NCI-H1417 (cell line): ENCODE measurements at places on chromosomes 1 and 21.

GRCh38 chr1:119327094-119327449 is 41.5 kb upstream of the HAO2 start:
- DNase-seq, result no peak

DNA sequence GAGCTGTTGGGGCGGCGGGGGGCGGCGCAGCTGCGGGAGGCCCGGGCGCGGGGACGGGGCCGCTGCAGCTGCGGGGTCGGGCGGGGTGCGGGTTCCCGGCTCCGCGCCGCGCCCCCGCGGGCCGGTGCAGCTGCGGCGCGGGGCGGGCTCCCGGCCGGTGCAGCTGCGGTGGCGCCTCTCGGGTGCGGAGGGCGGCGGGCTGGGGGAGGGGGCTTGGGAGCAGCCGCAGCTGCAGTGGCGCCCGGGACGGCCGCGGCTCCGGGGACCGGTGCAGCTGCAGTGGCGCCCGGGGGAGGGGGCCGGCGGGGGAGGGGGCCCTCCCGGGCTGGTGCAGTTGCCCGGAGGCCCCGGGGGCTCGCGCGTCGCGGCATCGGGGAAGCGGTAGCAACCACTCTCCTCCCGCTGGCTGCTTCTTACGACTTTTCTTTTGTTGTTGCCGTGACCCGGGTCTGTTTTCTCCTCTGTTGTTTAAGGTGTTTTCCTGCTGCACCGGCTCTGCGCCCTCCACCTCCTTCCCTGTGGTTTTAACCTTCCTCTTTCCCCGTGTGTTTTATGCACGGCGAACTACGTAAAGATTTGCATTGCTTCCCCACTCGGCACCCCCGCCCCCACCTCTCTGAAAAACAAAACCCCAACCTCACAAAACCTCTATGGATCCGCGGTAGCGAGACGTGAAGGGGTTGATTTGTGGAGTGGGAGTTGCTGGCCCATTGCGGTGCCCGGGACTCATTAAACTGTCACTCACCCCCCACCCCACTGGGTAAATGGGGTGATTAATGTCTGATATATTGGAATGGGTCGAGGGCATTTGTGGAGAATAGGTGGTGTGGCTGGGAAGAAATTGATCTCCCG is 1.7 kb upstream of the ZBTB18 start:
- peak; percentile 80 for DNase-seq

DNA sequence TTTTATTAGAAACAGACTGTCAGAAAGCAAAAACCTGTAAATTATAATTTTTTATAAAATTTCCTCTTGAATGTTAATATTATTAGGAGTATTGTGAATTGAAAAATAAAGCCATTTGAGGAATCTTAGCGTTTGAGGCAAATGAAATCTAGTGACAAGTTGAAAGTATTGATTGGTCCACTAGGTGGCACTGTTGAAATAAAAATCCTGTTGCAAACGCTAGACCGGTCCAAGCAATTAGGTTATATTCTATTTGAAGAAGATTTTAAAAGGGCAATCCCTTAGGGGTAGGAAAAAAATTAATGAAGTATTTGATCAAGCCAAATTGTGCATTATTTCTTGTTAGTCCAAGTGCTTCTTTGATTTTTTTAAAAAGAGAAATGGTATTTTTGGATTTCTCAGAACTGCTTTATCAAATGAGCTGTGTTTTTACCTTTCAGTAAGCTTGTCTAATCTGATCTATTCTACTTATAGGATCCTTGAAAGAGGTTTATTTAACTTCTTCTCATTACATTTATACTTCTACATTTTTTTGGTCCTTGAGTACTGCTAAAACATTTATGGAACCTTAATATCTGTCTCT is 57.7 kb downstream of the ATG4C start:
- peak; percentile 86 for DNase-seq

- DNase-seq, result peak; percentile 99
Measured at GRCh38 chr1:203795441-203796235, at the start of the genes ZBED6 and ZC3H11A. Gene ZBED6, plus strand, starts transcription at chr1:203795623. Its CDS starts 1,900 bp downstream, at chr1:203797523. Gene ZC3H11A, plus strand, starts transcription at chr1:203795623. Its CDS starts 21,448 bp downstream, at chr1:203817071.

DNA sequence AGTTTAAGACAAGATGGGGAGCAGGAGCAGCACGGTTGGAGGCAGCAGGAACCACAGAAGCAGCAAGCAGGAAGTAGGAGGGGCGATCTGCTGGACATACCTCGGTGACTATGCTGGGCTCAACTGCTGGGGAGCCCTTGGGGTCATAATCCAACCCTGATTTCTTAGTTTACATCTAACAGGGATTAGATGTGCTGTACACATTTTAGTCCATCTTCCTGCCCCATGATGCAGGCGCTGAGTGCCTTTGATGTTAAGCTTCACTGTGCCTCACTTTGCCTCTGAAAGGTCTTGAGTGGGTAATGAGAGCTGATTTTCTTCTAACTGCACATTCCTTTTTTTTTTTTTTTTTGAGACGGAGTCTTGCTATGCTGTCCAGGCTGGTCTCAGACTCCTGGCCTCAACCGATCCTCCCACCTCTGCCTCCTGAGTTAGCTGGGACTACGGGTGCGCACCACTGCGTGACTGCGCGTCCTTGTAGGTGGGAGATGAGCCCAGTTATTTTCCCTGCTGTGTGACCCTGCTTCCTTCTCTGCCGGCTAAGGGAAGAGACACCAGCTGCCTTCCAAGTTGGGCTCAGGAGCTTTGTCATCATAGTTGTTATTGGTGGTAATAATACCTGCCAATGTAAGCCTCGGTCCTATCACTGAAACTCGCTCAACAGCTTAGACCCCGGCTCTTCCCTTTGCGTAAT is 1.1 kb upstream of the RCAN3 start:
- no peak for DNase-seq

DNA sequence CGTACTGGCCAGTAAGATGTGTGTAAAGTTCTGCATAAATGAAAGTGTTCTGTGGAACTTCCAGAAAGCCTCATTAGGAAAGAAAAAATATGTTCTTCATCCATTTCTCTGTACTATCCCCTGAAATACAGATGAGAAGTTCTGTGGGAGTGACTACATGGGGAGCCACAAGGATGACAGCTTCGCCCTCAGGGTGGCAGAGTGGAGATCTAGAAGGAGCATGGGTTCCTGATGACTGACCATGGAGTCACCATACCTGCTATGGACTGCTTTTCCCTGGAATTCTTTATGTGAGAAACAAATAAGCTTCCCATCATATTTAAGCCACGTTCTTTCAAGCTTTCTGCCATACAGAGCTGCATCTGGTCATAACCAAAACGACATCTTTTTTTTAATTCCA is 113.9 kb upstream of the RGS1 start:
- DNase-seq, result no peak

DNA sequence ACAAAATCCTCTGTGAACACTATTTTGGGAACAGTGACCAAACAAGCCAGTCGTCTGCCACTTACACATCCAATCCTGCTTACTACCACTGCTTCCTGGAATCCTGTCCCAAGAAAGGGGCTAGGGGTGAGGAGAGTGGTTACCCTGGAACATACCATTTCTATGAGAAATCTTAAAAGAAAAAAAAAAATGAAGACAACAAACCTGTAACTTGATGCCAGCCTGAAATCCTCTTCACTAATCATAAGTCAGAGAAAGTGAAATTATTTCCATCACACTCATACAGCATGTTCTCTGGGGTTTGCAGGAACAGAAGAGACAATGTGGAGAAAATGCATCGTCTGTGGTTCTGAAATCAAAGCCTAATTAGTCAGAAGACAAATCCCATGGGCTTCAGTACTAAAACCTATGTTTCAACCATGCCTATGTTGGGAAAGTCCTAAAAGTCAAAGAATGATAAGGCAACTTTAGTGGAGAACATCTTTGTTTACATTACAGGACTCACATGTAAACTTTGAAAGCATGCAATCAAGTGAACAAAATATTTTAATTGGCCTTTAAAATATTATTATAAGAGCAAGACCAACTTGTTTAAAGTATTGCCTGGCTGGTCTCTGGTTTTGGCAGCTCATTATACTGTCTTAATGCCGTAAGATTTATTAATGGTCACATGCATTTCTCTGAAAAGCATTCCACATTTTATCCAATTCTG is 220.7 kb downstream of the LTN1 start:
- no peak for DNase-seq

GRCh38 chr1:182616130-182617013 is 12.2 kb upstream of the RGS16 start:
- DNase-seq, result peak; percentile 93

- no peak for DNase-seq
Measured at GRCh38 chr21:25029580-25029979, 577.7 kb downstream of the MRPL39 start.

DNA sequence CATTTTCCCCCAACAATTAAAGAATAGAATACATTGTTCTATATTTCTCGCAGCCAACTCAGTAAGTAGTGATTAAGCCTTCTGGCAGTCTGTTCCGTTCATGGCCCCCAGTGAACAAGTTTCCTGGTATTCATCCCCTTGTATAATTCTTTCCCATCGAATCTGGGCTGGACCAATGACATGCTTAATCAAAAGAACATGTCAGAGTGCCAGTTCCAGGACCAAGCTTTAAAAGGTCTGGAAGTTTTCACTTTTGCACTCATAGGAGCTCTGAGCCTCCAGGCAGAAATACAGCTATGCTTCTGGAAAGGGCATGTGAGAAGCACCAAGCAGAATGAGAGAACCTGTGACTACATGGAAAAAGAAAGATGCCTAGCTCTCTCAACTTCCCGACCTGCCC is 22.5 kb upstream of the DPYD start:
- DNase-seq, result no peak

DNA sequence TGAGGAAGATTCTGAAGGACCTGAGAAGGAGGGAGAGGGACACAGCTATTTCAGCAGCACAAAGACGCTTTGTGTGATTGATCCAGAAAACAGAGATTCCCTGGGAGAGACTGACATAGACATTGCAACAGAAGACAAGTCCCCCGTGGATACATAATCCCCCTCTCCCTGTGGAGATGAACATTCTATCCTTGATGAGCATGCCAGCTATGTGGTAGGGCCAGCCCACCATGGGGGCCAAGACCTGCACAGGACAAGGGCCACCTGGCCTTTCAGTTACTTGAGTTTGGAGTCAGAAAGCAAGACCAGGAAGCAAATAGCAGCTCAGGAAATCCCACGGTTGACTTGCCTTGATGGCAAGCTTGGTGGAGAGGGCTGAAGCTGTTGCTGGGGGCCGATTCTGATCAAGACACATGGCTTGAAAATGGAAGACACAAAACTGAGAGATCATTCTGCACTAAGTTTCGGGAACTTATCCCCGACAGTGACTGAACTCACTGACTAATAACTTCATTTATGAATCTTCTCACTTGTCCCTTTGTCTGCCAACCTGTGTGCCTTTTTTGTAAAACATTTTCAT is 161.3 kb upstream of the SGIP1 start:
- no peak for DNase-seq

GRCh38 chr1:34140011-34140676 is 24.9 kb downstream of the CSMD2 start:
- DNase-seq, result no peak

GRCh38 chr1:66290761-66291530 is 243.0 kb upstream of the SGIP1 start:
- peak; percentile 24 for DNase-seq

- DNase-seq, result peak; percentile 21
Measured at GRCh38 chr21:32921632-32922230, 104.0 kb upstream of the OLIG2 start.

- no peak for DNase-seq
Measured at GRCh38 chr1:11042995-11043874, 3.8 kb downstream of the MASP2 start.

DNA sequence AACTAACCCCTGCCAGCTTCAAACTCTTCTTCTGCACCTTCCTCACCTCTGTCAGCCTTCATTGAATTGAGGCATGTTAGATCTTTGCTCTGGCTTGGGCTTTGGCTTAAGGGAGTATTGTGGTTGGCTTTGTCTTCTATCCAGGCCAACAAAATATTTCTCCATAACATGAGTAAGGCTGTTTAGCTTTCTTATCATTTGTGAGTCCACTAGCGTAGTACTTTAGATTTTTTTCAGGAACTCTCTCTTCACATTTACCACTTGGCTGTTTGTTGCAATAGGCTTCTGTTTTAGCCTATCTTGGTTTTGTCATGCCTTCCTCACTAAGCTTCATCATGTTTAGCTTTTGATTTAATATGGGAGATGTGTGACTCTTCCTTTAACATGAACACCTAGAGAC is 417.5 kb downstream of the NCAM2 start:
- DNase-seq, result no peak

GRCh38 chr1:100438375-100438774 is 86.1 kb downstream of the CDC14A start:
- no peak for DNase-seq

- peak; percentile 11 for DNase-seq
Measured at GRCh38 chr1:55078470-55078869, 39.1 kb downstream of the PCSK9 start.

GRCh38 chr1:55276671-55277376 is 61.7 kb upstream of the USP24 start:
- DNase-seq, result no peak

DNA sequence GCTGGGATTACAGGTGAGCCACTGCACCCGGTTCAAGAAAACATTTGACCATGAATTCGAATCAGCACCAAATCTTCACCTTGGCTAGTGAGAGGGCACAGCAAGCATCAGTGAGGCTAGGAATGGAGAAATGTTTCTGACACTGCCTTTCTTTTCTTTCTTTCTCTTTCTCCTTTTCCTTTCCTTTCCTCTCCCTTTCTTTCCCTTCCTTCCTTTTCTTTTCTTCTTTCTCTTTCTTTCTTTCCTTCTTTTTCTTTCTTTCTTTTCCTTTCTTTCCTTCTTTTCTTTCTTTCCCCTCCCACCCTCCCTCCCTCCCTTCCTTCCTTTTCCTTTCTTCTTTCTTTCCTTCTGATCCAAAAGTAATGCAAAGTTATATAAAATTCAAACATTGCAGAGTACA is 40.9 kb downstream of the GFI1 start:
- DNase-seq, result no peak

GRCh38 chr1:6935911-6936690 is 150.8 kb downstream of the CAMTA1 start:
- no peak for DNase-seq

DNA sequence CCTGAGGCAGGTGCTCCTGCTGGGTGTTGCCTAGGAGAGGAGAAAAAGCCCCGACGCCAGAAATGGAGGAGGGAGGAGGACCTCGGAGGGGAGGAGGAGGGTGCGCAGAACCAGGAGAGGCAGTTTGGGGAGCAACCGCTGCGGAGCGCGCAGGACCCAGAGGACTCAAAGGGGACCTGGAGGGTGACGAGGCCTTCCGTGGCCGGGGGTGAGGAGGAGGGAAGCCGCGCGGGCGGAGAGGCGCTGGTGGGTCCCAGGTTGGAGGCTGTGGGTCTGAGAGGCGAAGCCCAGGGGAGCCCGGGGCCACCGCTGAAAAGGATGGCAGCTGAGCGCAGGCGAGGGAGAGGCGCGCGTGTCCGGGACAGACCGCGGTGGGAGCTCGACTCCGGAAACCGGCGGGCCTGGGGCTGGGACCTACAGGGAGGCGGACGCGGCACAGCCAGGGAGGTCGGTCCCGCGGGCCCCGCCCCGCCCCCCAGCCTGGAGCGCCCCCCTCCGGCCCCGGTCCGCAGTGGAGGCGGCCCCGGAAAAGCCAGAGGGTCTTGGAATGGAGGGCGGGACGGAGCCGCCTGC is 15.1 kb downstream of the RNF223 start:
- DNase-seq, result peak; percentile 44

DNA sequence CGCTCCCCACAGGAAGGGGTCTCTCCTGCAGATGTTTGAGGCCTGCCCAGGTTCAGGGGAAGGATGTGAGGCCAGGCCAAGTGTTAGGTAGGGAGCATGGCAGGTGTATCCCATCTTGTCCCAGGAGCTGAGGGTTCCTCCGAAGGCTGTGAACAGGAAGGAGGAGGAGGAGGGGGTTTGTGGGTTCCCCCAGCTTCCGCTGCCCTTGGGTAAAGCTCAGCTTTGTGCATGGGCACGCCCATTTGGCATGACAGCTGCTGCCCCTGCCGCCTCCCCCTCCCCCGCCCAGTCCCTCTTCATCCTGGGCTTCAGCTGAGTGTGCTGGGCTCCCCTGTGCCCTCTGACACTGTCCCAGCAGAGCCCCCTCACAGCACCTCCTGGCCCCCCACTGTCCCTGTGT is 25.5 kb downstream of the TNFRSF8 start:
- no peak for DNase-seq
